Central memory CD8-positive, alpha-beta T cell (primary cell): ENCODE measurements at places on chromosomes 4 and X.

GRCh38 chr4:40990899-40991265 lies 223.5 kb downstream of the APBB2 start:
- H3K27ac ChIP-seq: no peak overlapping the region
- H3K4me3 ChIP-seq: no peak overlapping the region
- no peaks in the 10 kb centered on the region for H3K4me1 ChIP-seq

- no peak overlapping the region for H3K27ac ChIP-seq
- no peak overlapping the region for H3K4me3 ChIP-seq
- DNase-seq: no peak
These were observed 26.7 kb downstream of the SH3RF1 start for GRCh38 chr4:169243825-169244609.

DNA sequence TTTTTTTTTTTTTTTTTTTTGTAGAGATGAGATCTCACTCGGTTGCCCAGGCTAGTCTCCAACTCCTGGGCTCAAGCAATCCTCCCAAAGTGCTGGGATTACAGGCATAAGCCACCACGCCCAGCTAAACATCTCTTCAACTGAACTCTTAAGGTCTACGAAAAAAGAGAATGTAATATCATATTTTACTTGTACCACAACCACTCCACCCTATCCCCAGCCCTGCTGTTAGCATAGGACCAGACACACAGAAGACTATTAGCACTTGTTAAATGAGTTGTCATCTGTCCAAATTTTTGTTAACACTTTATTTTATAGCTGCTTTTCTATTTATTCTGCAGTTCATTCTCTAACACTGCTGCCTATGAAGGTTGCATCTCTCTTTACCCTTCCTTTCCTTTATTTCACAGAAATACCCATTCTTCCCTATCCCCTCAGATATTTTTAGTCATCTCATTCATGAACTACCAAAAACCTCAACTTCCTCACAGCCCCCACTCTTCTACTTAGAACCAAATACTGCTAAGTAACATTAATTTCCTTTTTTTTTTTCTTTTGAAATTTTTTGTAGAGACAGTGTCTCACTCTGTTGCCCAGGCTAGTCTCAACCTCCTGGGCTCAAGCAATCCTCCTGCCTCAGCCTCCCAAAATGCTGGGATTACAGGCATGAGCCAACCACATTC lies 10.1 kb downstream of the SNX12 start:
- peaks cover 29% of the 10 kb centered on the region for H3K36me3 ChIP-seq
- H3K4me1 ChIP-seq: peaks cover 24% of the 10 kb centered on the region
- no peak overlapping the region for H3K4me3 ChIP-seq
- peak overlapping the region; percentile 77 for H3K27ac ChIP-seq
- no peaks in the 10 kb centered on the region for H3K27me3 ChIP-seq

GRCh38 chr4:146051728-146052391 lies 113.2 kb upstream of the ZNF827 start:
- no peak overlapping the region for H3K4me3 ChIP-seq
- H3K4me1 ChIP-seq: no peaks in the 10 kb centered on the region
- H3K27me3 ChIP-seq: peaks cover 19% of the 10 kb centered on the region
- H3K36me3 ChIP-seq: no peaks in the 10 kb centered on the region

- no peak overlapping the region for H3K27ac ChIP-seq
- H3K4me1 ChIP-seq: peaks cover 29% of the 10 kb centered on the region
- no peak for DNase-seq
- H3K27me3 ChIP-seq: no peaks in the 10 kb centered on the region
- no peak overlapping the region for H3K4me3 ChIP-seq
These were observed 58.9 kb upstream of the FAM9C start for GRCh38 chrX:13103188-13103913.
